Stimulated activated CD8-positive, alpha-beta memory T cell treated with anti-CD3 and anti-CD28 coated beads, Interleukin-2, amount 100 ng/mL, for 1 hour (primary cell): ENCODE measurements at places on chromosomes 16 and 17.
A peak's percentile ranks its signal among the peaks of the same experiment; 100 is the strongest.

DNA sequence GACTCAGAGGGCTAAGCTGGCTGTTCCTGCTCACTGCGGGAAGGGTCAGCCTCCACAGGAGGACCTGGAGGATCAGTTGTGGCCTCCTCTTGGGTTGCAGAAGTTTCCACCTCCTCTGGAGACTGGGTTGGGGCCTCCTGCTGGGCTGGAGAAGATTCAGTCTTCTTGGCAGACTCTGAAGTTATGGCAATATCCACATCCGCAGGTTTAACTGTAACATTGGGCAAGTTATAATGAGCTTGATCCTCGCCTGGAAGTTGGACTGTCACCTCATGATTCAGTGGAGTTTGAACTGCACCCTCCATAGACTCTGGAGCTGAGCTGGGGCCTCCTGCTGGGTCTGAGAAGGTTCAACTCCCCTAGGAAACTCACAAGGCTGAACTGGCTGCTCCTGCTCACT is 47.6 kb upstream of the TMEM97 start:
- no peak for DNase-seq

GRCh38 chr17:50817838-50818237 is 17.5 kb upstream of the WFIKKN2 start:
- no peak for DNase-seq

DNA sequence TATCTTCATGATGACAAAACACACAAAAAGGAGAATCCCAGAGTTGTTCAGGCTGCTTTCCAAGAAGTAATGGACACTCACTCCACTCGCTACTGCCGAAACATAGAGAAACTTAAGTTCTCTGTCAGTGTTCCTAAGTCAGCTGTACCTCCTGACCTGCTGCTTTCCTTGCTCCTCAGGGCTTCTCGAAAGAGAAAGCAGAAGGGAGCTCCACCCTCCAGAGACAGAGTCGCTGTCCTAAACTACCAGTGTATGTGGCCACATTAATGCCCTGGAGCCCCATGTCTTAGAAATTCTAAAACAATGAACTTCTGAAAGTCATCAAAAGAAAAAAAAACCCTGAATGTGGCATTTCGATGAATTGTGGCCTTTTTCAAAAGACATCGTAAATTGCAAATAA is 390.8 kb upstream of the MON1B start:
- DNase-seq: no peak

DNA sequence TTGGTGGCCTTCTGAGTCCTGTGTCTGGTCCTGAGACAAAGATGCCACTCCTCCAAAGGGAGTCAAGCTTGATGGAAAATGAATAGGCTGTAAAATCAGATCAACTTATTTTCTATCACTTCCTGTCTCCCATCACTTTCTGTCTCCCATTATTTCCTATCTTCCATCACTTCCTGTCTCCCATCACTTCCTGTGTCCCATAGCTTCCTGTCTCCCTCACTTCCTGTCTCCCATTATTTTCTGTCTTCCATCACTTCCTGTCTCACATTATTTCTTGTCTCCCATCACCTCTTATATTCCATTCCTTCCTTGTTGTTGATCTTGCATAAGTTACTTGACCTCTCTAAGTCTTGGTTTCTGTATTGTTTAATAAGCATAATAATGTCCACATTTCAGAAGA is 418.5 kb upstream of the EEF2KMT start:
- DNase-seq: no peak

- DNase-seq: no peak
Observed at GRCh38 chr17:48259694-48260291, 152.2 kb downstream of the SNX11 start.

- no peak for DNase-seq
Observed at GRCh38 chr16:23107117-23107516, 42.1 kb downstream of the USP31 start.

DNA sequence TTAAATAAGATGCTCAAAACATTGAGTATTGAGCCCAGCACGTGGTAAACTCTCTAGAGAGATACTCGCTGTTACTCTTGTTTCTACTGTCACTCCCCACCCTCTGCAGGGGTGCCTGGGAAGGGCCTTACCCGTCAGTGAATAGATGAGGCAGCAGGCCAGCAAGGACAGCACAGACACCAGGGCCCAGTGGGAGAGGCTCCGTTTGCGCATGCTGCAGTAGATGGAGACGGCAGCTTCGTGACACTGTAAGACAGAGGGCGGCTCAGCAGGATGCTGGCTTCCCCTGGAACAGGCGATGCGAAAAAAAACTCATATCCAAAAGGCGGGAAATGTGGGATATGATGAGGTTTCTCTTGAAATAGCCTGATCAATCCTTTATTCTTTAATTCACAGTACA is 20.0 kb downstream of the SLC38A8 start:
- DNase-seq: no peak

DNA sequence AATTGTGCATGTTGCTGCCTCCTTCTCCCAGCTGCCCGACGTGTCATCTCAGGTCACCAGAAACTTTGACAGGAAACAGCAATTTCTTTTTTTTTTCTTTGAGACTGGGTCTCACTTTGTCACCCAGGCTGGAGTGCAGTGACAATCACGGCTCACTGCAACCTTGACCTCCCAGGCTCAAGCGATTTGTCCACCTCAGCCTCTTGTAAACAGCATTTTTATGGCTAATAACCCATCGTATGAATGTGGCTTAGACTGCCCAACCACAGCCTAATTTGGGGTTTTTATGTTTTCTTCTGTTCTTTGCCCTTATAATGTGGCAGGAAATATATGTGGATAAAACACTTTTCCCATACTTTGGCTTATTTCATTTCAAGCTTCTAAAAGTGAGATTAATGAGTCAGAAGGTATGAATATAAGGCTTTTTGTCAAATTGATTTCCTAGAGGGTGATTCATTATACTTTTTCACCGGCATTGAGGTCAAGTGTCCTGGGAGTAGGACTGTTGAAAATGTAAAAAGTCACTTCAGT is 31.0 kb upstream of the SLC5A10 start:
- DNase-seq: no peak

GRCh38 chr17:21242780-21243515 is 10.3 kb downstream of the NATD1 start:
- no peak for DNase-seq

- DNase-seq: peak; percentile 92
Observed at GRCh38 chr17:45225964-45226530, 4.4 kb downstream of the FMNL1 start.

GRCh38 chr16:66687906-66688625 is 8.5 kb downstream of the CMTM4 start:
- no peak for DNase-seq

DNA sequence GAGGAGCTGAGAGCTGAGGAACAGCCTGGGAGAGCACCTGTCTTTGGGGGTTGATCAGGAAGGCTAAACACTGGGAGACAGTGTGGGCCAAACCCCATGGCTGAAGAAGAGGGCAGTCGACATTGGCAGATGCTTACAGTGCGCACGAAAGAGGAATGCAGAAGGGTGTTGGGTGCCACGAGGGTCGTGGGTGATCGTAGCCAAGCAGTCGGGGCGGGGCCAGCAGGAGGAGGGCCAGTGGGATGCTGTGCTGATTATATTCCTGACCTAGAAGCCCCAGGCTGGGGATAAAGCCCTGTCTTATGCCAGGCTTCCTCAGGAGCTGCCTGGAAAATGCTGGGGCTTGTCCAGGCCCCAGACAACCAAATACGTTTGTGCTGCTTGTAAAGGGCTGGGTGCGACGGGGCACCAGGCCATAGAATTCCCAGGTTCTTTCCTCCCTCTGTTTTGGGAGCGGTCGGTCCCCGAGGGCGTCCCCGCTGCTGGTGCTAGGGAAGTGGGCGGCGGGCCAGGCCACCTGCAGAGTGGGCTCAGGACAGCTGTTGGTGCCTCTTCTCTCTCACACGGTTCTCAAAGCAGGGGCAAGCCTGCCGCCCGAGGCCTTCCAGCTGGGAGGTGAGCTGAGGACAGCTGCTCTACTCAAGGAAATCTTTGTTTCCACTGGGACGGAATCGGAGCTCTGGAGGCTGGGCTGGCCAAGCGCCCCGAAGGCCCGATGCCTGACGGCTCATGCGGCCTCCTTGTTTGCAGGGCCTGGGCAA is 10.0 kb downstream of the C1QTNF1 start:
- no peak for DNase-seq

DNA sequence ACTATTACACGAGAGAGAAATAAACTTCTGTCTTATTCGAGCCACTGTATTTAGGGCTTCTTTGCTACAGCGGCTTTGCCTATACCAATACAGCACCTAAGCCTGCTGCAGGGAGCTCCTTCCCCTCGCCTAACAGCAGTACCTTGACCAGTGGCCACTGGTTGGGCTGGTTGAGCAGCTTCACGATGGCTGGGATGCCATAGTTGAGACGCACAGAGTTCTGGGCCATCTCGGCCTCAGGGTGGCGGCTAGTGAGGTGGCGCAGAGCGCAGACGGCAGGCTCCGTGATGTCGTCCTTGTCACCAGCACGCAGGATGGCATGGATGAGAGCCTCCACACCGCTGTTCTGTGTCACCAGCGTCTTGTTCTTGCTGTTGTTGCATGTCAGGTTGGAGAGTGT is 23.7 kb downstream of the JUP start:
- DNase-seq: no peak

- no peak for DNase-seq
Observed at GRCh38 chr16:66578651-66579531, at the start of gene CMTM2. TSS of gene CMTM2 (plus strand) at chr16:66579463. CDS start at chr16:66579608, 145 bp downstream.
